ENCODE measurements at places on chromosomes 6 and 20.
A peak's percentile ranks its signal among the peaks of the same experiment; 100 is the strongest.

DNA sequence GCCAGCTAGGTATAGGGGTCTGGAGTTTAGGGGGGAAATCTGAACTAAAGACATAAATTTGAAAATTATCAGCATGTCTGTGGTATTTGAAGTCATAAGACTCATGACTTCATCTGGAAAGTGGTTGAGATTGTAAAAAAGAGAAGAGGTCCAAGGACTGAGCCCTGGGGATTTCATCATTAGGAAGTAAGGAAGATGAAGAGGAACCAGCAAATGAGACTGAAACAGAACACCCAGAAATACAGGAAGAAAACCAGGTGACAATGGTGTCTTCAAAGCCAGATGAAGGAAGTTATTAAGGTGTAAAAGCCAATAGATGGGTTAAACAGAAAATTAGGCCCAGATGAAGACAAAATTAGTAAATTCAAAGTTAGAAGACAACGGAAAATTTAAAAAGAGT lies 49.1 kb upstream of the UBR2 start:
- no peak for DNase-seq

- peak; percentile 47 for DNase-seq
These were observed 9.7 kb upstream of the ATXN1 start for GRCh38 chr6:16770701-16771569.

GRCh38 chr20:271069-271468 lies 13.5 kb downstream of the DEFB132 start:
- no peak for DNase-seq

- DNase-seq = no peak
These were observed 246.8 kb downstream of the QKI start for GRCh38 chr6:163661272-163661671.
